ENCODE measurements at places on chromosomes 2 and 18.

DNA sequence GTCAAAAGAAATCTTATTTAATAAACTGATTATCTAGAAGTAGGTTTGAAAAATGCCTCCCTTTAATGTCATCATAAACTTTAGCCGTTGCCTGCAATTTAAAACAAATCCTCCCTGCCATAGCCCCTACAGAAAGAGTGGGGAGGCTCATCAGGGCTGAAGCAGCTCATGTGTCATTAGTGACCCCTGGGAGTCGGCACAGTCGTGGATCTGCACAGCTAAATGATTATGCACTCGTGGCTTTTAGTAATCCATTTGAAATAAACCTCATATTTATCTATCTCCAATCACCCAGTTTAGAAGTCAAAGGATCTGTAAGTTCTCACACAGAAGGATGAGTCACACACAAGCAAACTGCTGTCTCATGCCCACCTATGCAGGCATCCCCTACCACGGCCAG, 277.3 kb downstream of the SS18 start:
- DNase-seq, result no peak

DNA sequence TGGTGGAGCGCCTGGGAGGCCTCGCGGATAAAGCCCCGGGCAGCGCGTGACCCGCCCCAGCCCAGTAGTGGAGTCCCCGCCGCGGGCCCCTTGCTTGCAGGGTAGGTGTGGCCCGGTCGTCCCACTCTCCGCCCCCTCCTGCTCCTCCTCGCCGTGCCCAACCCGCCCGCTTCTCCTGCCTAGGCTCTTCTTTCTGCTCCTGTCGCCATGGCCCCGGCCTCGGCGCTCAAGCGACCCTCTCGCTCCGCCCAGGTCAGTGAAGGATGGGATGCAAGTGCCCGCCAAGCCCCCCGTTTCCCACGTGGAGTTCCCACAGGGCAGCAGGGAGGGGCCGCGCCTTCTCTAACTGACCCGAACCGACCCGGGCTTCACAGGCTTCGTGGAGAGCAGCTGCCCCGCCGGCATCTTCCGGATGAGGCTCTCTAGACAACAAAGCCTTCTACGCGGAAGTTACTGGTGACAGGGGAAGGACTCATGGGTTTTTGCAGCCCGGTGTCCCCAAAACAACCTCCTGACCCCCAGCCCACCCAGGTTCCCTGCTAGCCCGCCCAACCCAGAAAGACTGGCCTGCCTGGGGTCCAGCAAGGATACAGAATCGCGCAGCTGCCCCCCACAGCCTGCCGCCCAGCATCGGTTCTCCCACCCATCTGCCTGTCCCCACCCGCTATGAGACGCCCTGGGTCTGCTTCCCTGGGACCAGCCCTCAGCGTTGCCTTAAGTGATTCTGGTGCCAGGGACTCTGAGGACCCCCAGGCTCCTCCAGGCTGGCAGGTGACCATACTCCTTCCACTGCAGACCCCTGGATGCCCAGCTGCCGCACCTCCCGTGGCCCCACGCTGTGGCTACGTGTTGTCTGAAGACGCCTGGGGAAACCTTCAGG, 32.8 kb downstream of the TTC32 start:
- DNase-seq, result peak; percentile 34

GRCh38 chr2:39913648-39914461, 134.8 kb upstream of the THUMPD2 start:
- no peak for DNase-seq

DNA sequence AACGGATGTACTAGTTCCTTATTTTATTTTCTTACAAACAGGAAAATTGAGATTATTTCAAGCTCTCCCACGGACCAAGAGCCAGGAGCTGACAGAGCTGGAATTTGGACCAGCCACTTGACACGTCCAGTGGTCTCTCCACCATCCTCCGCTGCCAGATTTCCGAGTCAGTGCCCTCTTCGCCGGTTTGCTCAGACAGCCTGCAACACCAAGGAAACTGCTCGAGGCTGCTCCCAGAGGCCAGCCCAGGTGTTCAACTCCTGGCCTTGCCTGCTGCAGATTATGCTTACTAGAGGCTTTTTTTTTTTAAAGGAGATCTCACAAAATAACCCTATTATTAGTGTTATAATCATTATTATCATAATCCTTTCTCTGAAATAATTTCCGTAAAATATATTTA, 779.8 kb downstream of the RNF144A start:
- no peak for DNase-seq

DNA sequence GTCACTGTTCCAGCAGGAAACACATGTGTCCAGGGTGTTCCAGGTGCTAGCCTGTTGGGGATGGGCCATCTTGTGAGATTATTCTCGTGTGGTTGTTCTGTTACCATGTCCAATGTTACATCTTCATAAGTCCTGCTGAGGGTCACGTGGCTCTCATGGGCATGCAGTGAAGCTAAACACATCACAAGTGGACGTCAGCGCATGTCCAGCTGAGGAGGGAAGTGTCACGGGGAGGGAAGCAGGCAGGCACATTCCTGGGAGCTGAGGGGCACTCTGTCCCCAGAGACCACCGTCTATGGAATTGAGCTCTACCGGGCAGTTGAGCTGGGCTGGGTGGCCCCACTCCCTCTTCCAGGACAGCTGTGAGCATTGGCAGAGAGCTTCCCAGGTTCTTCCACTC, 155.3 kb upstream of the TWIST2 start:
- no peak for DNase-seq

- DNase-seq, result no peak
These were observed 2.0 kb downstream of the IL1A start for GRCh38 chr2:112782234-112782799.

DNA sequence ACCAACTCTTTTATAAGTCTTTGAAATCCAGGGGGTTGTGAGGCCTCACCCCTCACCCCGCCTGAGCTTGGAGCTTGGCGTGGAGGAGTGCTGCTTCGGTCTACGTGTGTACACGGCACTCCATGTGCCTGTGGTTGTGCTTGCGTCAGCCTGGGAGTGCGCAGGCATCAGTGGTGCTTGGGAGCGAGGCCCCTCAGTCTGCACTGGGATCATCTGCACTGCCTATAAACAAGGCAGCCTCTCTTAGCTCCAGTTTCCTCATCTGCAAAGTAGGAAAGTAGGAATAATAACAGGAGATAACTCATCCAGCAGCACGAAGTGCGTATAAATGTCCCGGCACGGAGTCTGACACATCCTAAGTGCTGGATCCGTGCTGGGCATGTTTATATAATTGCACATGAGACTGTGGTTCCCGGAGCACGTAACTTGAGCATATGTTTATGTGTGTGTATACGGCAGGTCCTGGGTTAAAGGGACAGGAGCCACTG, 1.2 kb downstream of the GYPC start:
- DNase-seq, result no peak
